DMS153 (cell line): ENCODE measurements at places on chromosomes 11 and 22.

DNA sequence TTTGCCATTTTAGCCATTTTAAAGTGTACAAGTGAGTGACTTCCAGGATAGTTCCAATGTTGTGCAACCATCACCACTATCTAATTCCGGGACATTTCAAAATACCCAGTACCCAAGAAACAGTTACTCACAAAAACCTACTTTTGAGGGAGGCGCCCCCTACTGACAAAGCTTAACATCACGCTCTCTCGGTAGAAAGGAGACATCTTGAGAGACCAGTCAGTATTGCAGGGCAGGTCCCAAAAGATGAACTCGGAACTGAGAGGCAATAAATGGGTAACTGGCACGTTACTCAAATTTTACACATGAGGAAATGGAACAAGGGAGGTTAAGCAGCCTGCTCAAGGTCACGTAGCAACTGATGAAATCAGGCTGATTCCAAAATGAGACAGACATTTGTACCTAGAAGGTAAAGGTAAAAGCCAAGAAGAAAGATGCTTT lies 50.0 kb upstream of the POU2AF1 start:
- DNase-seq, result no peak

- DNase-seq, result no peak
These were observed 41.6 kb downstream of the NTM start for GRCh38 chr11:131412061-131412460.

DNA sequence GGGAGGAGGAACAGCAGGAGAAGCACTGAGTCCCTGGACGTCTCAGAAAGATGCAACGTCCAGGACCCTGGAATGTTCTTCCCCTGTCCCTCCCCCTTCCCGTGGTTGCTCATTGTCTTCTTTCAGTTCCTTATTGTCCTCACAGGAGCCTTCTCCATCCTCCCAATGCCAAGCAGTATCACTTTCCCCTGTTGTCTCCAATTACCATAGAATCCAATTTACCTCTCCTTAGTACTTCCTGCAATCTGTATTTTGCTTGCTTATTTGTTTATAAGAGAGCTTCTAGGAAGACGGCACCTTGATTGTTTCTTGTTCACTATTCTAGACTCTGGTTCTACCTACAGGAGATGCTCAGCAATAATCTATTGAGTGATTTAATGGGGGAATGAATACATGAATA lies 1273.7 kb downstream of the LRRC4C start:
- no peak for DNase-seq

- peak; percentile 75 for DNase-seq
These were observed 14.4 kb downstream of the DAGLA start for GRCh38 chr11:61694602-61694939.

GRCh38 chr22:24357547-24357946 lies 69.9 kb upstream of the ADORA2A start:
- DNase-seq, result no peak

- peak; percentile 81 for DNase-seq
These were observed 29.1 kb upstream of the SYT7 start for GRCh38 chr11:61609980-61610366.

DNA sequence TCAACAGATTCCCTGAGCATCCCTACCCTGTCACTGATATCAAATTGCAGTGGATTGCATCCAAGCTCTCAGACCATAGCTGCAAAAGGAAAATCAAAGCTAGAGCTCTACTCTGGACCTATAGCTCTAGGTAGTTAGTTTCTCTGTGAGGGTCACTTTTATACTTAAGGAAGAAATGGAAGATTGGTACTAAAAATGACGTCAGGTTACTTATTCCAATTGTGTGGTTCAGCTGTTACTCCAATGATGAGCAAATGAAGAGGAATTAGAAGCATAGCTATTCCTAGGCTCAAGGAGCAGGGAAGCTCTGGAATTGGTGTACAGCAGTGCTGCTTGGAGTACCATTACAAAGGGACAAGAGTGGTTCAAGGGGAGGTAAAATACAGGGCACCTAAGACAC lies 36.4 kb upstream of the GLYATL1 start:
- no peak for DNase-seq

- no peak for DNase-seq
These were observed 4.6 kb downstream of the NLRP6 start for GRCh38 chr11:282630-283360.

GRCh38 chr22:38244106-38244505 lies 28.7 kb downstream of the TMEM184B start:
- no peak for DNase-seq

GRCh38 chr11:45871638-45872037 lies 13.8 kb upstream of the MAPK8IP1 start:
- DNase-seq, result no peak

GRCh38 chr11:73464347-73464746 lies 88.1 kb downstream of the RELT start:
- DNase-seq, result no peak

GRCh38 chr11:107174856-107175255 lies 156.6 kb upstream of the GUCY1A2 start:
- no peak for DNase-seq

DNA sequence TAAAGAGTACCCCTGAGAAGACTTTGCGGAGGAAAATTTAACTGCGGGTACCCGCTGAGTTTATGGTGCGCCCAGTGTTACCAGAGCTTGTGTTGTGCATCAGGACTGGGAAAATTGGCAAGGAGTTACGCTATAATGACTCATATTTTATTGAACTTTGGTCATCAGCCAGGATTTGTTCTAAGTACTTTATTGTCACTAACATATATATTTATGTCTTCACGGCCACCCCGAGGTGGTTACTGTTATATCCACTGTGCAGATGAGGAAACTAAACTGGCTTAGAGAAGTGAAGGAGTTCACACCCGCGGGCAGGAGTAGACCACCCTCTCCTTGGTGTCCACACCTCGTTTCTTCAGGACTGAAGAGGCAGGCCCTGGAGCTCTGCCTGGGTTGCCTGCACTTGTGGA lies 667 bp downstream of the ACCS start:
- DNase-seq, result no peak

- DNase-seq, result no peak
These were observed 15.2 kb upstream of the SLC6A5 start for GRCh38 chr11:20584093-20584774.

GRCh38 chr11:8613036-8613435 lies 19.0 kb upstream of the STK33 start:
- DNase-seq, result no peak

DNA sequence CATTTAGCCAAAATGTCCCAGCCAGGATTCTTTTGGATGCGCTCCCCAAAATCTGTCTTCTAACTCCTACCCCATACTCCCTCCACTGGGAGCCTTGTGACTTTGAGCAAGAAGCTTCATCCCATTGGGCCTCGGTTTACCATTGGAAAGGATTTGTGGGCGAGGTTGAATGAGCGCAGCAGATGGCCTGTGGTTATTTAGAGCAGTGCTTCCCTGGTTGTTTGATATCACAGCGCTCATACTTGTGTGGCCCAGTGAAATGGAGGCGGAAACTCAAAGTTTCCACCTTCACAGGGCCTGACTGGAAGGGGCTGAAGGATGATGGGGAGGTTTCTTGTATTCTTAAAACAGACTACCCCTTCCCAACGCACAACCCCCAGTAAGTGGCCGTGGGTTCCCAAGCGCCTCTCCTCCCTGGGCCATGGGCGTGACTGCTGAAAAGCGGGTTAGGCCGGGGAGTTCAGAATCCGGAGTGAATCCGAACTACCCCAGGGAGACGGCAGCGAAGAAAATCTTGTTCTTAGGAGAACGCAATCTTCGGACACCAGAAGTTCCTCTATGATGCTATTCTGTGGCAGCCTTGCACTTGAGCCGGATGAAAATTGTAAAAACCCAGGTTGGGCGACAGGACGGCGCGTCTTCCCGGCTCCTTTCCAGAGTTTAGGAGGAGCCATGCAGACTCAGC lies 1.2 kb upstream of the ATF4 start:
- DNase-seq, result peak; percentile 55

- no peak for DNase-seq
These were observed 935 bp downstream of the QSER1 start for GRCh38 chr11:32893343-32894148.

GRCh38 chr11:36567694-36568093 lies at the start of gene RAG1:
RAG1 (plus strand) TSS chr11:36568007; CDS start chr11:36573305, 5,298 bp downstream.
- no peak for DNase-seq

- DNase-seq, result no peak
These were observed 959 bp upstream of the GP1BB start for GRCh38 chr22:19722178-19722981.

DNA sequence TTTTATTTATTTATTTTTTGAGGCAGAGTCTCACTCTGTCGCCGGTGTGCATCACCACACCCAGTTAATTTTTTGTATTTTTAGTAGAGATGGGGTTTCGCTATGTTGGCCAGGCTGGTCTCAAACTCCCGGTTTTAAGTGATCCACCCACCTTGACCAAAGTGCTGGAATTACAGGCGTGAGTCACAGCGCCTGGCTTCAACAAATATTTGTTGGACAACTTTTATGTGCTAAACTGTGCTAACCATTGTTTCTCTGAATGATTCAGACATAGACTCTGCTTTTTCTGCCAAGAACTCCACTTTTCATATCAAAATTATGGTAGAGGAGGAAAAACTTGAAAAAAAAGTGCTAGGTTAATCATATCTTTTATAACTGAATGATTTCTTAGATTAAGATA lies 36.3 kb downstream of the MMP7 start:
- no peak for DNase-seq

DNA sequence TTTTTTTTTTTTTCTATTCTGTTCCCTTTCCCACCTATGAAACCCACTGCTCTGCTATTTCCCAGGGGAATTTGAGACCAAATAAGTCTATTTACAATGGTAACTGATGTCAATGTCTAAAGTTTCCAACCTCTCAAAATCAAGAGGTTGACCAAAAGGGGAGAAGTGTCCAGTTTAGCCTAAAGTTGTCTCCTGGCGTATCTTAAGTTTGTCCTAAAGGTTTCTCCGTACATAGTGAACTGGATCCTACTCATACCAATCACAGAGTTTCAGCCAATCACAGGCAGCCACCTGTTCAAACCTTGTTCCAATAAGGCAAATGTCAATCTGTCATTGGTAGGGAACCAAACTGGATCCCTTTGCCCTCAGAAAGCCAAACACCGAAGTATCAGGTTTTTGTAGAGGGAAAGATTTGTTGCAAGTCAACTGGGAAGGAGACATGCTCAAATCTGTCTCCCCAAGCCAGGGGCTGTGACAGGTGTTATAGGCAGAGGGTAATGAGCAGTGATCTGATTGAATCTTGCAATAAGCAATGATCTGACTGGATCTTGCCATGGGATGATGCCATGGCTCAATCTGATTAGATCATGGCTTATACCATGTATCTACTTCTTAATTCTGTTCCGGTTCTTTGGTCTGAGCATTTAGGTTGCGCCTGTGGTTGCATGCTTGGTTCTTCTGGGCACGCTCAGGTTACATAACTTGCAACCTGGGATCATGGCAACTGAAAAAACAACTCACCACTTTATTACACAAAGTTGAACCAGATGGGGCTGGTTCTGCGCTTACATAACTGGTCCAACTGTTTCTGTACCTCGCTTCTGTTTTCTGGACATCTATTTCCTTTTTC lies 1.1 kb upstream of the VPS37C start:
- DNase-seq, result peak; percentile 45

- no peak for DNase-seq
These were observed 380.3 kb upstream of the PITPNB start for GRCh38 chr22:28299309-28299708.

DNA sequence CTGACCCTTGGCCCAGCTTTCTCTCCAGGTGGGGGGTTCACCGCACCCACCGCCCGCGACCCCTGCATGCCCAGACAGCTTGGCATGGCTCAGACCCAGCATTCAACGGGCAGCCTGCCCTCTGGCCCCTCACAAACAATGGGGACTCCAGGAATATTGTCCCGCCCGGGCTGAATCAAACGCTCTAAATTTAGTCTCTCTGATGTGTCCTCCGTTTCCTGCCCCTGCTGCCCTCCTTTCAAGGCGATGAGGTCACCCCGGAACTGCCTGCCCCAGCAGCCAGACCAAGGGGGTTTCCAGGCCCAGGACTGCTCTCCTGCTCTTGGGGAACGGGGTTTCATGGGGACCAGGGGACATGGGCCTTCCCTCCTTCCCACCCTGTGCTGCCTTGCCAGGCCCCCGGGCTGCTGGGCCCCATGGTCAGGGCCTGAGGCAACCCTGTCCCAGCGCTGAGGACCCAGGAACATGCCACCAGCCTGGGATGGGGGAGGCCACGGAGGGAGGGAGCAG lies 10.1 kb upstream of the PDGFB start:
- DNase-seq, result no peak

DNA sequence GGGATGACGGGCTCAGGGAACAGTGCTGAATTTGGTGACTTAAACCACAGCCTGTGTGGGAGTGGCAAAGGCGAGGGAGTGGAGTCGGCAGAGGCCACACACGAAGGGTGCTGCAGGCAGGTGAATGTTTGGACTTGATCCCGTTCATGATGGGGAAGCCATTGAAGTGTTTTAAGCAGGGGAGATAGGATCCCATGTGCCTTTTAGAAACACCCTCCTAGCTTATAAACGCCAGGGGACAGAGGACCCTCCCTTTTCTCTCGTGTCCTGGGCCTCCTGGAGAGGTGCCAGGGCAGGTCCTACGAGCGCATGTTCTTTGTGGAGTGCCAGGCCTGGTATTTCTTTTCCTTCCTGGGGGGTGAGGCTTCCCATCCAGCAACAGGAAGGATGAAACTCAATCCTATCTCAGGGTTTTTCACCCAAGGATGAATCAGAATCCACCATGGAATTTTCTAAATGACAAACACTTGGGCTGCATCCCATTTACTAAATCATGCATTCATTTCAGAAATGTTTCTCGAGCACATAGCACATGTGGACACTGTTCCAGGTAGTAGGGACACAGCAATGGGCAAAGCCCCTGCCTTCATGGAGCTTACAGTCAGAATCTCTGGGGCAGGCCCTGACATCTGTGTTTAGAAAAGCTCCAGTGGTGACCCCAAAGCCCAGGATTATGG lies 59.6 kb downstream of the CHRDL2 start:
- no peak for DNase-seq

- no peak for DNase-seq
These were observed 266.1 kb upstream of the PITPNB start for GRCh38 chr22:28185130-28185529.

DNA sequence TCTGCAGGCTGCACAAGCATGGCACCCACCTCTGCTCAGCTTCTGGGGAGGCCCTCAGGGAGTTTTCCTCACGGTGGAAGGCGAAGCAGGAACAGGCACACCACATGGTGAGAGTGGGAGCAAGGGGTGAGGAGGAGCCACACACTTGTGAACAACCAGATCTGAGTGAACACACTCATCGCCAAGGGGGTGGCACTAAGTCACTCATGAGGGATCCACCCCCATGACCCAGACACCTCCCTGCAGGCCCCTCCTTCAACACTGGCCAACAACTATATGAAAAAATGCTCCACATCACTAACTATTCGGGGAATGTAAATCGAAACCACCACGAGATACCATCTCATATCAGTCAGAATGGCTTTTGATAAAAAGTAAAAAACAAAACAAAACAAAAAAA lies 722 bp upstream of the KRTAP5-2 start:
- DNase-seq, result no peak

GRCh38 chr11:44177905-44178304 lies 82.4 kb downstream of the EXT2 start:
- DNase-seq, result no peak
